ENCODE measurements at places on chromosomes 1 and 21.

GRCh38 chr1:181102841-181103240 is 14.3 kb downstream of the IER5 start:
- no peak for DNase-seq

DNA sequence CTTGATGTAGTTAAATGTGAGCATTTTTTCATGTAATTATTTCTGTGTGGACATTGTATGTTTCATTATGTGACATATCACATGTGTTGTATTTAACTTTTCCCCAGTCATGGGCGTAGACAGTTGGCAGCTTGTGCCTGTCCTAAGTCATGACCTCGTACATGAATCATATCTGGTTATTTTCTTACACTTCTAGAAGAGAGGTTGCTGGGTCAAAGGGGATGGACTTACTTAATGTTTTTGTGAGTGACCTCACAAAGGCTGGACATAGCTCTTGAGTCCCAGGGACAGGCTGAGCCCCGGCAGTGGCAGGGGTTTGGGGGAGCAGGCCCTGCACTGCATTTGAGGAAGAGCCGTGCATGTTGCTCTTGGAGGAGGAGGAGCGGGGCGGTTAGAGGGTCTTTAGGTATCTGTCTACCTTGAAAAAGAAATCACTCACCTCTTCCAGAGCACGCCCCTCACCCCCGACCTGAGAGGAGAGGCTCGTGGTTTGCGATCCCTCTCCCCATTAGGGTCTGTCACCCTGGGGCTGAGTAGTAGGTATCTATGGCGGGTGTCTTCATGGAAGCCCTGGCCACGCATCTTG is 16.4 kb downstream of the IFNGR2 start:
- DNase-seq: no peak

DNA sequence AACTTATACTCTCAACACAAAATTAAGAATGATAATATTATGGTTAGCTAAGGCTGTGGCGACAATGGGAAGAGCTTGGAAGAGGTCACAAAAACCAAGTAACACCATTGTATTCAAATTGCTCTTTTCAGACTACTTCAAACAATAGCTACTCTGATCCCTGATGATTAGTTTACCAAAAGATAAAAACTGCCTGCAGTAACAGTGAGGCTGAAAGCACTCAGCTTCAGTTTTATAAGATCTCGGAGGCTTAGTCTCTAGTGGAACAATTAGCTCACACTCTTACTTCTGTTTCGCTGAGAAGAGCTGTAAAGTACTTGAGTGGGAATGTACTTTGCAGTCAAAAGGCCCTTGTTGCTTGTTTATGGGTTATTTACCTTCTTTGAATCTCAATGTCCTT is 278.5 kb downstream of the LRRC7 start:
- no peak for DNase-seq

DNA sequence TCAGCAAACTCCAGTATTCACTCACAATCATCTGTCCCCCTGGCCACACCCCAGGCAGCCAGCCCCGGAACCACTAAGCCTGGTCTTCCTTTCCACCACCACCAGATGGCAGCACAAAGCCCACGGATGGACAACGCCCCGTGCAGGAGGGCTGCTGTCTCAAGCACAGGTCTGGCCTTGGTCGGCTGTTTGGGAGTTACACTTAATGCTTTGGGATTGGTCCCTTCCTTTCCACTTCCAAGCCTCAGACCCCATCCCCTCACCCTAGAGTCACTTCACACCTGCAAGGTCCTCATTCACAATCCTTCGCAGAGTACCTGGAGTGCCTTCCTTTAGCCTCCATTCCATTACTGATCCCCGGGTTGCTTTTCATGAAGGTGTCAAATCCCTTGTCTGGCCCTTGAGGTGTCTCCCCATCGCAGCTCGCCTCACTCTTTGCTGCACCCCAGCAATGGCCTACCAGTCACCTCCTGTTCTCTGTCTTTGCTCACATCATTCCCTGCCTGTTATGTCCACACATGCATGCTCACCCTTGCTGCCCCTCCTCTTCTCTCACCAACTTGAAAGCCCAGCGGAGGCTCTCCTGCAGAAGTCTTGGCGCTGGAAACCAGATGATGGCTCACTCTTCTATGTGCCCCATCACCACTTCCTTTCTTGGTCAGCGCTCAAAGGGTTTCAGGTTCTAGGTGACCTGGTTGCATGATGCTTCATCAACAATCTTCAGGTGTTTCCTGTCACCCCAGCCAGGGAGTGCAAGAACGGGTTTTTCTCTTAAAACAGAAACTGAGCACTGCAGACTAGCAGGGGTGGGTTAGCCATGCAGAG is 24.9 kb upstream of the KCNA2 start:
- peak; percentile 57 for DNase-seq

GRCh38 chr1:246564839-246565750 is 966 bp downstream of the TFB2M start:
- no peak for DNase-seq

- DNase-seq: no peak
These were observed 1.0 kb upstream of the NIBAN1 start for GRCh38 chr1:184975208-184975870.

GRCh38 chr1:27648602-27649305 is 13.8 kb upstream of the FGR start:
- no peak for DNase-seq

- DNase-seq: no peak
These were observed 109.6 kb upstream of the TSPAN2 start for GRCh38 chr1:115198938-115199337.

- no peak for DNase-seq
These were observed 33.0 kb downstream of the KCNC4 start for GRCh38 chr1:110243146-110243545.

GRCh38 chr1:12276225-12276624 is 46.4 kb downstream of the VPS13D start:
- DNase-seq: no peak

- no peak for DNase-seq
These were observed 31.0 kb upstream of the COG2 start for GRCh38 chr1:230611128-230611877.

GRCh38 chr1:16905110-16905867 is 9.5 kb downstream of the RNU1-2 start:
- DNase-seq: no peak

GRCh38 chr1:96865731-96866685 is 144.4 kb downstream of the PTBP2 start:
- DNase-seq: no peak

DNA sequence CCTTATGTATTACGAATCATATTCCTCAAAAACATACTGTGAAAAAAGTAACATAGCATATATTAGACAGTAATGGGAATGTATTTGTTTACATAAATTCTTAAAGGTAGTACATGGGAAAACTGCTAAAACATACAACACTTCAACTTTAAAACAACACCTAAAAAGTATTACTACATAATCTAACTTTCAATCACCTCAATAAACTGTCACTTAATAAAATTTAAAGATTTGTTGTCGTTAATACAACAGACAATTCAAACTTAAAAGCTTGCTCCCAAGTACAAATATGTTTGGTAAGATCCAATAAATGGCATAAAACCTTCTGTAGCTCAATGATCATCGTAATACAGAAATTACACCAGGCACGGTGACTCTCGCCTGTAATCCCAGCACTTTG is 3.7 kb downstream of the ARID4B start:
- DNase-seq: no peak

DNA sequence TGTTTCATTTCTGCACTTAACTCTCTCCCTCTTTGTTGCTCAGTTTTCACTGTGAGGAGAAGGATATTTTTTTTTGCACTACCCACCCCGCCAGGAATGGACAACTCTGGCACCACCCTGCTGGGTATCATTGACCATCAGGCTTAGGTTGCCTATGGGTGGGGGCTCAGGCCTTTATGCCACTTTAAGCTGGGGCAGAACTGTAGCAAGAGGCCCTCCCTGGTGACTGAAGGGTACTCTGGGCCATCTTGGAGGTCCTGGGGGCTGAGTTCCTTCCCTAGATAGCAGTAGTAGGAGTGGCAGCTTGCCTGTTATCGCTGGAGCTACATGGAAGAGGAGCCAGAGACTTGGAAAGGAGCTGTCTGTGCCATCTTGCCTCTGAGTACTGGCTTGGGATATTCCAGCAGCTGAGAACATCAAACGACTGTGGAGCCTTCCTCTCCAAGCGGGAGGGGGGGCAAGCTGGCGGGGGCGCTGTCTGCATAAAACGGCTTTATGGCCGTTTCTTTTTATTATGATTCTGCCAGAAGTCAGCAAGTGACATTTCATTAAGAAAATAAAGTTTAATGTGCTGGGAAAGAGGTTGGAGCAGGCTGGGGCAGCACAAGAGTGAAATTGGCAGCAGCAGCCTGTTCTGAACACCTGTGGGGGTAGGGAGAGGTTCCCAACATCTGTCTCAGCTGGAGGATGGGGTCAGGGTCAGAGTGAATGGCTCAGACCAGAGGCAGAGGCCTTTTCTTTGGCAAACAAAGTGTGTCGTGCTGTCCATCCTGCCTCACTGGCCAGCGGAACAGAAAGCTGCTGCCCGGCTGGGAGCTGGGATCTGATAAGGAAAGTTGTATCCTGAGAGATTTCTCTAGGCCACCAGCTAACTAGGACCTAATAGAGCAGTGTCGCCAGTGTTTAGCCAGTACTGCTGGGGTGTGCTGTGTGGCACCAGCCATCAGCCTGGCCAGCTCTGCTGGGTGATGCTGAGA is 32.9 kb downstream of the TMEM53 start:
- no peak for DNase-seq

- DNase-seq: peak; percentile 74
These were observed 9.3 kb downstream of the MAP3K6 start for GRCh38 chr1:27357281-27358037.

GRCh38 chr21:27269644-27270043 is 302.8 kb upstream of the ADAMTS5 start:
- DNase-seq: no peak

DNA sequence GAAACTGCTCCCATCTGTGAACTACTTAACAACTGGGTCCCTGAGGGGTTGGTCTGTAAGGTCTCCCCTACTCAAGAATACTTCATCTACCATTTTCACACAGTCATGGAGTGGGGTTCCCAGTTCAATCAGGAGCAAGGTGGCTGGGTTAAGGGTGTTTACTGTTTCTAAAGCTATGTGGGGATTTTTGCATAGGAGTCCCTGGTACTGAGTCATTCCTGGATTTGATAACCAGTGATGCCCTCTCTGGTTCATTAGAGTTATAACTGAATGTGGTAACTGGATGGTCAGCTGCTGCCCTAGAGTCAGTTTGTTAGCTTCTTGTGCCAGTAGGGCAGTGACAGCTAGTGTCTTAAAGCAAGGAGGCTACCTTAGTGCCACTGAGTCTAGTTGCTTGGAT is 29.4 kb upstream of the KCNJ15 start:
- no peak for DNase-seq

GRCh38 chr1:234970731-234971476 is 157.7 kb downstream of the TOMM20 start:
- DNase-seq: no peak

DNA sequence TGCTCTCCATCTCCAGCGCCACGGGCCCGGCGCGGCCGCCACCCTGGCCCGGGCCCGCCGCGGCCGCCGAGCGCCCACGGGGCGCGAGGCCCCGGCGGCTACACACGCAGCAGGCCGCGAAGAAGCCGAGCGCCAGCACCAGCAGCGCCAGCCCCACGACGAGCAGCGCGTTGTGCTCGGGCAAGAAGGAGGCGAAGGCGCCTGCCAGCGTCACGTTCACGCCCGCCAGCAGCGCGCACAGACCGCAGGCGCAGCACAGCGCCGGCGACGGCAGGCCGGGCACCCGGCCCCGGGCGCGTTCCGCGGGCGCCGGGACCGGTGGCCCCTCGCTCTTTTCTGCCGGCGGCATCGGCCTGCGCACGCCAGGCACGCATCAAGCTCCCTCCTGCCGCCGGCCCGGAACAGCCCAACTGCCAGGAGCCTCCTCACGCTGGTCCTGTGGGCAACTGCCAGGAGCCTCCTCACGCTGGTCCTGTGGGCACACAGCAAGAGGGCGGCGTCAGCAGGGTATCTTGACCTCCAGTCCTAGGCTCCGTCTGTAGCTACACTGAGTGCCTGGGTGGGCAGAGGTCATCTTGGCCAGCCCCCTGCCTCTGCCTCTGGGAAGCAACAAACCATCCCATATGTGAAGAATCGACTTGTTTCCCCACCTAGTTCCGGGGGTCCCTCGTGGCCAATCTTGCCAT is 18.1 kb downstream of the KNCN start:
- DNase-seq: peak; percentile 19

- no peak for DNase-seq
These were observed 103.5 kb upstream of the ST6GALNAC5 start for GRCh38 chr1:76763738-76764137.

DNA sequence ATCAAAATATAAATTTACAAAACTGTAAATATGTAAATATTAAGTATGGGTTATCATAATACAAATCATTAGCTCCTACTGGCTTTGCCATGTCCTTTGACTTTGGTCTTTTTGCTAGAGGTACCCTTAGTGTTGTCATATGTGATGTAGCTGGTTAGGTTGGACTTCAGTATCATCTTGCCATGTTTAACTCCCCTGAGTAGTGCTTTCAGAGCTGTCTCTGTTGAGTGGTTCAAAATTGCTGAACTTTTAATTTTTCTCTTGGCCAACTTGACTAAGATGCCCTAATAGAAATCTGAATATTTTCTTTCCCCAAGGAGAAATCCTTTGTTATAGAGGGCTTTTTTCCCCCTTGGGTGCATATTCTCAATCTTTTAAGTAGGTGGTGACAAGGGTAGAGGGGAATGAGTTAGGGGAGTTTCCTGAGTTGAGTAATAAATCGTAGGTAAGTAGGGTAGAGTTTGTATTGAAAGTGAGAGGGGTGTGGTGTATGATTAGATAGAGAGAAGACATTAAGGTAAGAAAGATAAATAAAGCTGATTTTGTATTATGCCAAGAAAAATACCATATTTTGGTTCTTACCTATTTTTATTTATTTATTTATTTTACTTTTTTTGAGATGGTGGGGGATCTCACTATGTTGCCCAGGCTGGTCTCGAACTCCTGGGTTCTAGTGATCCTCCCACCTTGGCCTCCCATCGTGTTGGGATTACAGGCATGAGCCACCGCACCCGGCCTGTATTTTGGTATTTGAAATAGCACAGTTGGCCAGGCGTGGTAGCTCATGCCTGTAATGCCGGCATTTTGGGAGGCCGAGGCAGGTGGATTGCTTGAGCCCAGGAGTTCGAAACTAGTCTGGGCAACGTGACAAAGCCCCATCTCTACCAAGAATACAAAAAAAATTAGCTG is 21.8 kb downstream of the RPRD2 start:
- DNase-seq: no peak

GRCh38 chr1:199751506-199751905 is 276.0 kb upstream of the NR5A2 start:
- no peak for DNase-seq

DNA sequence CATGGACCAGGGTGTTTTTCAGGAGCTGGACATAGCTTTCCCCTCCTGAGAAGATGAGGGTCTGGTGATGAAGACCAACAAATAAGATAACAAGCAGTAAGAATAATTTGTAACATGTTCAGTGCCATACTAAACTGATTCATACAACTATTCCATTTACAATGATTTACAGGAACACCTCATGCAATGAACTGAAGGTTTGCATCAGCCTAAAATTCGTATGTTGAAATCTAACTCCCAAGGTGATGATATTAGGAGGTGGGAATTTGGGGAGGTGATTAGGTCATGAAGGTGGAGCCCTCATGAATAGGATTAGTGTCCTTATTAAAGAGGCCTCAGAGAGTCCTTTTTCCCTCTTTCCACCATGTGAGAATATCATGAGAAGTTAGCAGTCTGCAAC is 15.9 kb upstream of the NIBAN1 start:
- no peak for DNase-seq

- no peak for DNase-seq
These were observed 1.3 kb upstream of the CCT8 start for GRCh38 chr21:29074783-29075182.

Measured in stimulated activated CD8-positive, alpha-beta memory T cell treated with anti-CD3 and anti-CD28 coated beads, Interleukin-15, amount 100 ng/mL, for 24 hours (primary cell).